ENCODE measurements at places on chromosomes 12 and 14.

GRCh38 chr12:89262855-89263552 lies 89.3 kb downstream of the DUSP6 start:
- DNase-seq: no peak

GRCh38 chr14:57714487-57714931 lies 151.4 kb downstream of the SLC35F4 start:
- no peak for DNase-seq

DNA sequence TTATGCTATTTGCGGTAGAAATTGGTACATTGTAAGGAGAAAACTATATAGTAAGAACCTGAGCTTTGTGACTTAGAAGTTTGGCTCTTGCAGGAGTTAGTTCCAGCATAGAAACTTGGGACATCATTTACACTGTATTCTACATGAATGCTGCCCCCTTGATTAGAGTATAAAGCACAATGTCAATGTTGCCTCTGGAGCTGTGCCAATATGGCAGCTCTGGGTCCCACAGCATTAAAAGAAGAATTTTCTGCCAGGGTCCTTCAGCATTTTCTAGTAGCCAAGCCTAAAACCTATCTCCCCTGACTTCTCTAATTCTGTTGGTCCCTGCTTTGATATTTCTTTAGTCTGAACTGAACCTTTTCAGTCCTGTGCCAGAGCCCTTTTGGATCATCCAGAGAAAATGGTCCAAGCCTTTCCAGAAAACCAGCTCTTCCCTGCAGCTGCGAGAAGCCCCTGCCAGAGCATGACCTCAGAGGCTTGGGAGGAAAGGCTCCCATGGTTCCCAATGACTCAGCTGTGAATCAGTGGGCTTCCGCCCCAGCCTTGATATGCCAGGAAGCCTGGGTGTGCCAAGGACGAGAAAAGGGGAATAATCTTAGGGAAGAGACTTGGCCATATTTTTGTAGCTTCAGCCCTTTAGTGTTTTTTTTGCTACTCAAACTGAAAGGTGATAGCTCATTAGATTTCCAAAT lies 43.2 kb downstream of the PLEKHG7 start:
- peak; percentile 77 for DNase-seq

GRCh38 chr12:18139989-18140596 lies 50.1 kb upstream of the RERGL start:
- peak; percentile 13 for DNase-seq

DNA sequence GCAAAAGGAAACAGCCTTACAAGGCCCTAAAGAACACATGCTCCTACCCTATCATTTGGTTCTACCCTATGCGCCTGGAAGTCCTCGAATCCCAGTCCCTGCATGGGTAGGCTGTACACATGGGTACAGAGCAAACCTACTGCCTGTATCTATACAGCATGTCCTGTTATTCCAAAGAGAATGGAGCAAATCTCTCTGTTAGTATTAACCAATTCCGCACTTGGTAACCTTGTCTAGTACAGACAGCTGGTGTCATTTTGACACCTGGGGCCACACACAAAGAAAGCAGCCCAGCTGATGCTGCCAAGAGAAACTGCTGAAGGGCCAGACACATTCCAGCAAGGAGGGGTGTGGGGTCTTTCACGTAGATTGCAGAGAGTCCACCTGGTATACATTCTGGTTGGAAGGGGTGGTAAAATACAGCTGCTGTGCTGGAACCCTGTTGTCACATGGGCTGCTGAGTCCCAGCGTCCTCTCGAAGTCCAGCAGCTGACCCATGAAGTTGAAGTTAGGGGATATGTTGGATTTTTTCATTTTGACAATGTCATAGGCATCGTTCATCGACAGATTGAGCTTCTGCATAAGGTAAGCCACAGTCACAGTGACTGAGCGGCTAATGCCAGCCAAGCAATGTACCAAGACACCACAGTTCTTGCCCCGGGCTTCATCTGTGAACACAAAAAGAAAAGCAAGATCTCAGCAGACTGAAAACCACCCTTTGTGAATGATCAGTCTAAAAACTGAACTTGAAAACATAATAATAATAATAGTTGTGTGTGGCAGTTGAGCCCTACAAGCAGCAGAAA lies 3.2 kb downstream of the DUSP6 start:
- DNase-seq: no peak

DNA sequence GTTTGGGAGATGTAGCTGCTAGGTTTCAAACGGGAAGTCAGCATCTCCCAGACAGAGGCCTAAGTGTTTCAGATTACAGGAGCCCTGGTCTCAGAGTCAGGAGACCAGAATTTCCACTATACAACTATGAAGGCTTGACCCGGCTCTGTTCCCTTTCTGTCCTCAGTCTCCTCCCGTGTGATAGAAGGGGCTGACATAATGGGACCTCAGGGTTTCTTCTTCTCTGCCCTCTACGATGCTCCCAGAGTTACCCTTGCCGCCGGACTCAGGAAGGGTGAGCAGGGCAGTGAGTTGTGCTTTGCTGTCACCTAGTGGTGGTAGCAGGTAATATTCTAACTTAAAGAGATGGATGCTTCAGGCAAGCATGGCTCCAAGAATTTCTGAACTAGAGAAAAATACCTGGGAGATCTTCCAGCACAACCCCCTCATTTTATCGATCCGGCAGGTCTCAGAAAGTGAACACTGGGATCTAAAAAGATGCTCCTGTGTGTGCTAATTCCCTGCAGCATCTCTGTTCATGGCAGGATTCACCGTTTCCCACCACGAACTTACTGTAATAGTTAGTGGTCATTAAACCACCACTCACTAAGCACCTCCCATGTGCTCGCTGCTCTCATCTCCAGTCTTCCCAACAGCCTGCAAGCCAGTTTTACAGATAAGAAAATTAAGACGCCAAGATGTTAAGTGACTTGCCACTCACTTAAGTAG lies 84.4 kb downstream of the VWF start:
- DNase-seq: peak; percentile 62

DNA sequence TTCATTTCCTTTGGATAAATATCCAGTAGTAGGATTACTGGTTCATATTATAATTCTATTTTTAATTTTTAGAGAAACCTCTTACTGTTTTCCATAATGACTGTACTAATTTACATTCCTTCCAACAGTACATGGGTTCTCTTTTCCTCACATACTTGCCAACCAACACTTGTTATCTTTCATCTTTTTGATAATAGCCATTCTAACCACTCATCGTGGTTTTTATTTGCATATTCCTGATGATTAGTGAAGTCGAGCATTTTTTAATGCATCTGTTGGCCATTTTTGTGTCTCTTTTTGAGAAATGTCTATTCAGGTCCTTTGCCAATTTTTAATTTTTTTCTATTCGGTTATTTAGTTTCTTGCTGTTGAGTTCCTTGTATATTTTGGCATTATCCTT lies 457.7 kb upstream of the PDE3A start:
- no peak for DNase-seq

DNA sequence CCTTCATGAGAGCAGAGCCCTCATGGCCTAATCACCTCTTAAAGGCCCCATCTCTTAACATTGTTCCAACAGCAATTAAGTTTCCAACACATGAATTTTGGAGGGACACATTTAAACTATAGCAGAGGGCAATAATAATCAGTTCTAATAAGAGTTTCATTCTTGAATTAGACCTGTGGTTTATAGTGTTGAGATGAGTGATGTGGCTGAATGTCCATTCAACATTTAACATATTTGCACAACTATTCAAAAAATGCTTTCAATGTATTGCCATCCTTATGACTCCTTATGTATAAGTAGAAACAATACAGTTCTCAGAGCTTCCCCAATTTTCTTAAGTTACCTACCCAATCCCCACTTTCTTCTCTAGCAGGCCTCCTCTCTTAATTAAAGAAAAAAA lies 21.5 kb downstream of the KLHL28 start:
- DNase-seq: no peak

GRCh38 chr12:58313091-58313855 lies 371.9 kb downstream of the ATP23 start:
- DNase-seq: no peak

DNA sequence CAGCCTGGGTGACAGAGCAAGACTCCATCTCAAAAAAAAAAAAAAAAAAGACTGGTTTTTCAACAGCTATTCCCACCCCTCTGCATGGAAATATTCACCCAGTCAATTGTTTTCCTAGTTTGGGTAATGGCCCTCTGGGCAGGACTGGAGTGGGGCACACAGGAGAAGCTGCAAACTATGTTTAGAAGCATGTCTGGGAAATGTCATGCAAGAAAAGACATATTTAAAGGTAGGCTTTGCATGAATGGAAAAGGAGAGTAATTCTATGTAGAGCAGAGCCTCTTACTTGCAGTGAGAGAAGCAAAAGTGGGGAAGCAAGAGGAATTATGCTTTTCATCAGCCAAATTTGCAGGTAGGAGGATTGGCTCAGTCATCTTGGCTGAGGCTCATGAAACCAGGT lies 276.5 kb upstream of the PLEKHG7 start:
- DNase-seq: no peak

DNA sequence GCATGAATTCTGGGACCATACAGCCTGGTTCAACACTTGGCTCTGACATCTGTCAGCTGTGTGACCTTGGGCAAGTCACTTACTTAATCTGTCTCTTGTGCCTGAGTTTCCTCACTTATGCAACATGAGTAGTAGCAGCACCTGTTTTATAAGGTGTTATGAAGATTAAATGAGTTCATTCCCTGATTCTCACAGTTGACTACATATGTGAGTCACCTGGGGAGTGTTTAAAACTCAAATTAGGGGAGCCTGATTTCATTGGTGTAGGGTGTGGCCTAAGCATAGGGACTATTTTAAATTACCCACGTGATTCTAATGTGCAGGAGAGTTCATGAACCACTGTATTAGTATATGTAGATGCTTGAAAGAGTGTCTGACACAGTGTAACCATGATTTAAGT lies 36.7 kb upstream of the TMEM233 start:
- DNase-seq: no peak

DNA sequence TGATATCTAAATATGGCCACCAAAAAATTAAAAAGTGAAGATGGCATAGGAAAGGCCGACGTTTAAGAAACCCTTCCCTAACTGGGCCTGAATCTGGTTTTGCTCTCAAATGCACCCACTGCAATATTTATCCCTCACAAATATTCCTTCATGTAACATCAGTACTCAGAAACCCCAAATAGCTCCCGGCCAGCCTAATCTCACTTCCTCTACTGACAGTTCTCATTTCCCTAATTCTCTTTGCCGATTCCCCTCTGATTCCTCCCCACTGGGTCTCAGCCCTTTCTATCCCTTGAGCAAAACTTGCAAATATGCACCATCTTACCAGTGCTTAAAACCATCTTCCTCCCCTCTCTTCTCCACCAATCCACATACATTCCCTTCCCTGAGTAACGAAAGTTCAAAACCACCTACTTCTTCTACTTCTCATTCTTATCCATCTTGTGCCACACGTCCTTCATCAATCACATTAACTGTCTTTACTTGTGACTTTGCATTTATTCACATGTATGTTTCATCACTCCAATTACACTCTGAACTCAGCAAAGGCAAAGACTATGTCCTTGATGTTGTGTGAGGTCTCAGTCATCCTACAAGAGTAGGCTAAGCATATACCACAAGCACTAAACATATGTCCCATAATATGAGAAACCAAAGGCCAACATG lies 23.1 kb downstream of the KCNK10 start:
- no peak for DNase-seq

- DNase-seq: no peak
These were observed 48.4 kb upstream of the LIMA1 start for GRCh38 chr12:50331745-50332144.

DNA sequence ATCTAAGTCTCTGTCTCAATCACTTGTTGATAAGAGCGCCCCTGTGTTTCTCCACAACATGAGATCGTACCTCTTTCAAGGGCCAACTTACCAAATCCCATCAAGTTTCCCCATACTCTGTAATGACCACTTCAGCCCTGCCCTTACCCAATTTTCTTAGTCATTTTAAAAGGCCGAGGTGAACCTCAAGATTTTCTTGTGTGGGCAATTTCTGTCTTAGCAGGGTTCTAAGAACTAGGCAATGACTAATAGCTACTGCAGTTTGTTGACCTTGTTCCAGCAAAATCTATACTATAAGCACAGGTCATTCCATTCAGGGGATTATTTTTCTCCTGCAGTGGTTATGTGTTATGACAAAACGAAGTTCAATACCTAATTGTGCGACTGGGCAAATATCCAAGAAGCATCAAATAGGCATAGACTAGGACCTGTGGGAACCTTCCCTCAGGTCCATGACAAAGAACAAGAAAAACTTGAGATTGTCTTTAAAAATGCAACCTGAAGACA lies 359.8 kb downstream of the PCNX1 start:
- DNase-seq: no peak

- DNase-seq: no peak
These were observed 115.1 kb downstream of the SLC25A47 start for GRCh38 chr14:100438271-100438670.

All from NCI-H460 (cell line).